ENCODE measurements at places on chromosomes 1 and 21. TPM values are rescaled to one million over a fixed set of nuclear protein-coding genes. Genes with fewer than 3 reads are reported as not detected.

CYP4A11 gene
- 0.36 TPM for total RNA-seq

HAO2 gene
- not detected for total RNA-seq

GPR37L1 gene
- total RNA-seq, result 1.1 TPM

NFASC gene
- 61.4 TPM for total RNA-seq

TARS2 gene
- 23.2 TPM for total RNA-seq

TYW3 gene
- total RNA-seq, result 9.2 TPM

WNT3A gene
- 0.45 TPM for total RNA-seq

GBP7 gene
- total RNA-seq, result not detected

USP21 gene
- total RNA-seq, result 15.5 TPM

RGS8 gene
- 75.3 TPM for total RNA-seq

FAM110D gene
- total RNA-seq, result 0.64 TPM

CD247 gene
- 0.82 TPM for total RNA-seq

NBPF10 gene
- total RNA-seq, result 2.9 TPM

SLC2A5 gene
- 1.2 TPM for total RNA-seq

TEKT2 gene
- total RNA-seq, result 6.3 TPM

FLVCR1 gene
- 30.8 TPM for total RNA-seq

DCST2 gene
- total RNA-seq, result not detected

PGLYRP4 gene
- total RNA-seq, result not detected

SPATA46 gene
- total RNA-seq, result not detected

POLR3GL gene
- total RNA-seq, result 5.7 TPM

RAP1GAP gene
- total RNA-seq, result 13.5 TPM

CLCNKB gene
- total RNA-seq, result 0.45 TPM

URB1 gene
- total RNA-seq, result 20.6 TPM

PBX1 gene
- total RNA-seq, result 107 TPM

C1QB gene
- 7.0 TPM for total RNA-seq

LAMC2 gene
- total RNA-seq, result 2.4 TPM

IVL gene
- total RNA-seq, result not detected

SPRR1A gene
- not detected for total RNA-seq

ADGRL4 gene
- 4.4 TPM for total RNA-seq

CD1B gene
- total RNA-seq, result not detected

NPHP4 gene
- total RNA-seq, result 21.7 TPM

OR2T8 gene
- total RNA-seq, result 0.73 TPM

Measured in cerebellum (tissue), 4 donors.